NCI-H187 treated with DMSO at 0.1 percent for 48 hours (cell line): ENCODE measurements at places on chromosomes 6 and 20.
A peak's percentile ranks its signal among the peaks of the same experiment; 100 is the strongest.

DNA sequence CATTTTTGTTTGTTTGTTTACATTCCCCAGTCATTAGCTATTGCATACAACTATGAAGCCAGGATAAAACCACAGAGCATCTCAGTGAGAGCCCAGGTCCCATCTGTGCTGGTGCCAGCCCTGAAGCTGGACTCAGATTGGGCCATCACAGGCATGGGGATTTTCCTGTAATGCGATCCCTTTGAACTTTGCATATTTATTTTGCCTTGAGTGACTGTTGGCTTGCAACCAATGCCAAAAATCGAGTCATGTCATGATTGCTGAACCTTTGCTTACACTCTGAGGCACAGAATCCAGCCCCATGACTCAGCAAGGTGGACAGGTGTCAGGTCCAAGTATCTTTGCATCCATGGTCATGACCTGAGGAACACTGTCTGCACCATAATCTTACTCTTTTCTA lies 46.2 kb upstream of the GGTLC1 start:
- no peak for DNase-seq

GRCh38 chr6:15439410-15440025 lies 193.6 kb downstream of the JARID2 start:
- no peak for DNase-seq

DNA sequence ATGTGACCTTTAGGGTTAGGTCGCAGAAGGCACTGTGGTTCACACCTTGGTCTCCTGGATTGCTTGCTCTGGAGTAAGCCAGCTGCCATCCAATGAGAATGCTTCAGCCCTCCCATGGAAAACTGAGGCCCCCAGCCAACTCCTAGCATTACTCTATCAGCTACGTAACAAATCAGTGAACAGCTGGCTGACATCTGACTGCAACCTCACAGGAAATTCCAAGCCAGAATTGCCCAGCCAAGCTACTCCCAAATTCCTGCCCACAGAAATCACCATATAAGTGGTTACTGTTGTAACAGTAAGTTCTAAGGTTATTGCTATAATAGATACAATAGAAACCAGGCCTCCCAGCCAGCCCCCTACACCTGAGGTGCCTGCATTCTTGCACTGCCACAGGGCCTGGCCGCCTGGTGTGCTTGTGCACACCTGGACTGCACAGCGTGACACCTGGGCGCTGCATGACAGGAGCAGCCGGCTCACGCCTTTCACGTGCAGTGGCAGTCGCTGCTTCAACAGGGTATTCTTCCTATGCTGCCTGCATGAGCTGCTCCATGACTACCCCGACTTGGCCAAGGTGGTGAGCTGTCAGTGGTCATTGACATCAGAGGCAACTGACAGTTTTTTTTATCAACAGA lies 429.7 kb upstream of the RUNX2 start:
- DNase-seq = no peak

DNA sequence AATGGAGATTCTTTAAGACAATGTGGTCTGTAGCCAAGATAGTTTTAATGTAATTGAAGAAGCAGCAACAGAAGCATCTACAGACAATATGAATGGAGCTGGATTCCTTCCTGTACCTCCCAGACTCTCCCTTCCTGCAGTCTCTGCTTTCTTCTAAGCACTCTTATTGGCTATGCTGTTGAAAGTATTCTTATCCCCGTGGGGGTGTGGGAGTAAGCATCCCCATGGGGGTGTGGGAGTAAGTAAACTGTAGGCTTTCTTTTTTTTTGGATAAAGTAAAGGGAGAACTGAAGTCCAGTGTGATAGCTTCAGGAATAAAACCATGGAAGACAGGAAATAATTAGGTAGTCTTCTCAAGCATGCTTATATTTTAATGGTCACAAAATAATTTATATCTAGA lies 4.1 kb downstream of the PKIB start:
- DNase-seq = no peak

- no peak for DNase-seq
Measured at GRCh38 chr6:16476861-16477260, 238.5 kb downstream of the GMPR start.

DNA sequence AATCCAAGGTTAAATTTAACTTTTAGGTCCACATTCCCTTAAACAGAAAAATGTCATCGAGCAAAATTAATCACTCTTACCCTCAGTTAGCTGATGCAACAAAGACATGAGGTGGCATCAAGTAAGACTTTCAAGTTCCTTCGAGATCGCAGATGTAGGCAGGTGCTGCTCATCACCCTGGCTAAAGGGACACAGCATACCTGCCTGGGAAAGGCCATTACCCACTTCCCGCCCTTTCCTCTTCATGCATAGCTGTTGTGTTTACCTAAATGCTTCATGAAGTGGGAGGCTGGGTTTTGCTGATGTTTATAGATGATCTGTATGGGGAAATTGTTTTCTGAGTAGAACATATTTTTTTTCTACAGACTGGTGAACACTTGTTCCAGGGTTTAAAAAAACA lies 67.7 kb downstream of the GFRA4 start:
- peak; percentile 86 for DNase-seq

GRCh38 chr6:23245572-23245971 lies 676.2 kb downstream of the HDGFL1 start:
- no peak for DNase-seq

- no peak for DNase-seq
Measured at GRCh38 chr20:59705651-59706399, 101.5 kb downstream of the PHACTR3 start.

- no peak for DNase-seq
Measured at GRCh38 chr20:12581644-12582289, 427.0 kb upstream of the SPTLC3 start.

GRCh38 chr20:11676630-11677287 lies 240.9 kb upstream of the BTBD3 start:
- no peak for DNase-seq
